ENCODE measurements at places on chromosomes 5 and 9.

DNA sequence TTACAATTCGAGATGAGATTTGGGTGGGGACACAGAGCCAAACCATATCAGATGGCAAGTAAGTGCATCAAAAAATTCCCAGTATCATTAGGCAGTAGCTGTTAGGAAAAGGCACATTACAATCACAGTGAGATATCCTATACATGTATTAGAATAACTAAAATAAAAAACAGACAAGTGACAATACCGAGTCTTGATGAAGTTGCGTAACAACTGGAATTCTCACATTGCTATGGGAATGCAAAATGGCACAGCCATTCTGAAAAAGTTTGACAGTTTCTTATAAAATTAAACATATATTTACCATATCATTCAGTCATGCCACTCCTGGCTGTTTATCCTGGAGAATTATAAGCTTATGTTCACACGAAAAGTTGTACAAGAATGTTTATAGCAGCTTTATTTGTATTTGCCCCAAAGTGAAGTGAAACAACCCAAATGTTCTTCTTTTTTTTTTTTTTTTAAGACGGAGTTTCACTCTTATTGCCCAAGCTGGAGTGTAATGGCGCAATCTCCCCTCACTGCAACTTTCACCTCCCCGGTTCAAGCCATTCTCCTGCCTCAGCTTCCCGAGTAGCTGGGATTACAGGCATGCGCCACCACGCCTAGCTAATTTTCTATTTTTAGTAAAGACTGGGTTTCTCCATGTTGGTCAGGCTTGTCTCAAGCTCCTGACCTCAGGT, 93.1 kb upstream of the TLE1 start:
- no peak for DNase-seq

GRCh38 chr5:79237740-79238560, 2.0 kb downstream of the JMY start:
- no peak for DNase-seq

GRCh38 chr5:52134013-52134650, 653.6 kb upstream of the ITGA1 start:
- DNase-seq: no peak

DNA sequence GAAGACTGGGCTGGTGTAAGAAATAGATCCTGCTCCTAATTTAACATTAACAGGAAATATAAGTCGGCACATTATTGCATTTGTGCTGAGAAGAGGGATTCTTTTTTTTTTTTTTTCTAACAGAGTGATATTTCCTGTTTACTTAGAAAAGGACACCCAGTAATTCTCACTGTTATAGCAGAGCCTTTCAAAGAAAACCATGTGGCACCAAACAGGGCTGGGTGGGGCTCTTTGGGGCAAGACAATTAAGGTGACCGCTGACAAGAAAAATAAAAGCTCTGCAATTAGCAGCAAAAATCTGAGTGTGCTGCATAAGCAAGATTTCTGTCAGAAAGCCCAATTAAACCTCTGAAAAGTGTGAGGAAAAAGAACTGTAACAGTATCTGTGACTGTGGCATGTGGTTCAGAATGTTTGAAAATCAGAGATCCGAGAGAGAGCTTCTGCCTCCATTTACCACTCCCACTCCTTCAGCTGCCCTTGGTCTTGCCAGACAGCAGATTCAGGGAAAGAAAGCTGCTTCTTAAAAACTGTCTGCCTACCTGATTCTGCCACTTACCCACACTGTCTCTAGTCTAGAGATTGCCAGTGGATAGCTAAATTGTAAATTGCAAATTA, 77.1 kb upstream of the IQGAP2 start:
- DNase-seq: no peak

- DNase-seq: no peak
Measured at GRCh38 chr5:159781626-159782157, 134.6 kb upstream of the ADRA1B start.

- no peak for DNase-seq
Measured at GRCh38 chr9:34688329-34689115, 2.6 kb downstream of the CCL19 start.

- no peak for DNase-seq
Measured at GRCh38 chr5:95919658-95920057, 42.0 kb downstream of the ELL2 start.

DNA sequence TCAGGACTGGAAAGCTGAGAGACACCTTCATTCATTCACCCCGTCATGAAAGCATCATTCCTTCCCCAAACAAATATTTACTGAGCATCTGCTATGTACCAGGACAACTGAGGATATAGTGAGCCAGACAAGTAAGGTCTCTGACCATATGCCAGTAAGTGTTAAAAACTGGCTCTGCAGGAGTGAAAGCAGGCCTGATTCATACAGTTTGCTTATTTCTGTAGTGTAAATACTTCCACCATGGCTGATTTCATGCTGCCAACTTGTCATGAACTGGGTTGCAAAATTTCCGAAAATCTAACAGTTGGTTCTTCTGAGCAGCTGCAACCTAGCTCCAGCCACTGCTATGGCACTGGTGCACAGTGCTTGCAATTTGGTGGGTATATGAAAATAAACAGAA, 68.1 kb downstream of the YIPF5 start:
- no peak for DNase-seq

DNA sequence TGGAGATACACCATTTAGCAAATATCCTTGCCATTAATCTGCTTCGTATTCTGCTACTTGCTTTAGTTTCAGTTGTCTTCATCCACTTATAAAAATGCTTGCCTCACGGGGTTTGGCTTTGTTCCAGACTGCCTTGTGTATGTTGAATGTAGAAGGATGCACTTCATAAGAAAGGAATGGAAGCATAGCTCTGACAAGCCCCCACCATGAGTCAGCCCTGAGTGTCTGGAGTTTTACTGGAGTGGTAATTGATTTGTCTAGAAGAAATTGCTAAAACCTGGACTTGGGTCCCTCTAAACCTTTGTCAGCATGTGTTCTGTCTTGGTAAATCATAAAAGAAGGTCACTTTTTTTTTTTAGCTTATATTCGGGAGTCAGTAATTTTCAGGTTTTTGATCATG, 4.6 kb downstream of the TEX48 start:
- peak; percentile 91 for DNase-seq

- DNase-seq: no peak
Measured at GRCh38 chr9:117151716-117152115, 263.1 kb downstream of the ASTN2 start.

DNA sequence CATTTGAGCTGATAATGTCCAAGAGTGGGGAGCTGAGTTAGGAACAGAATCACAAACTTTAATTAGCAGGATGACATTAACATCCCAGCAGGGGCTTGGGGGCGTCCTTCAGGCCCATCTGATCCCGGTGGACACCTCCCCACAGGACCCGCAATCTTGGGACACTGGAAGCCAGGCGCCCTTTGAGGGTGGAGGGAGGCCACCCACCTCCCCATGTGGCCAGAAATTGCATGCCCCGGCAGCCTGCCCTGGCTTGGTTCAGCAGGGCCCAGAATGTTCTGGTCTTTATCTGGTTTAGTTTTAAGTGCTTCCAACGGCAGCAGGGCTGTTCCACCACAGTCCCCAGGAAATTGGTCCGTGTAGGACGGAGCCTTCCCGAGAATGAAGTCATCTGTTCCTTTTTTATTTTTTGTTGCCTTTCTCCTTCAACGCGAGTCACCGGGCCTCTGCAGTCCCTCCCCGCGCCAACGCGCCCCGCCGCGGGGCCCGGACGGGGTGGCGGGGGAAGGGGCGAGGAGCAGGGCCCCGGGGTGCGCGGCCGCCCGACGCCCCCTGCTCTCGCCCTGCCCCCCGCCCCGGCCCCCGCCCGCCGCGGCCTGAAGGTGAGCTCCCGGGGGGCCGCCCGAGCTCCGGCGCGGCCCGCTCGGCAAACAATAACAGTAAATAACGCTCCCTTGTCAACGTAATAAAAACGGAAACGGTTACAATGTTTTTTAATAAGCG, 207.9 kb downstream of the C9orf50 start:
- peak; percentile 40 for DNase-seq

- DNase-seq: no peak
Measured at GRCh38 chr9:124329206-124329792, 71.5 kb downstream of the NEK6 start.

GRCh38 chr5:142674531-142675469, 11.1 kb downstream of the FGF1 start:
- peak; percentile 21 for DNase-seq

DNA sequence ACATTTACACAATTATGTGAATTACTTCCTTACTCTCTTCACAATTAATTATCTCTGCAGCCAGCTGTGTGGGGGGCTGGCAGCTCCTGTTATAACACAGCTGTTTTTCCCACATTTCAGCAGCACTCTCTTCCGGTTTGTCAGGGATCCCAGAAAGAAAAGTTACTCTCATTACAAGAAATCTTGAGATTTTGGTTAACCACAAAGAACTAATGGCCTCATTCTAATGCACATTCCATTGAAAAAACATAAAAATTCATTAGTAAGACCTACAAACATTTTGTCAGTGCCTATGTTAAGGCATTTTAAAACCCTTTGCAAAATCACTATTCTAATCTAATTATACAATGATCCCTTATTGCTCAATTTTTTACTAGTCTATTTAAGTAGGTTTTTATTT, 64.1 kb downstream of the PDE4D start:
- peak; percentile 20 for DNase-seq

- no peak for DNase-seq
Measured at GRCh38 chr5:82466986-82467561, 188.9 kb upstream of the RPS23 start.

GRCh38 chr5:157196045-157196444, 15.4 kb downstream of the ITK start:
- DNase-seq: no peak

GRCh38 chr5:123549256-123549904, 37.4 kb downstream of the CSNK1G3 start:
- no peak for DNase-seq

DNA sequence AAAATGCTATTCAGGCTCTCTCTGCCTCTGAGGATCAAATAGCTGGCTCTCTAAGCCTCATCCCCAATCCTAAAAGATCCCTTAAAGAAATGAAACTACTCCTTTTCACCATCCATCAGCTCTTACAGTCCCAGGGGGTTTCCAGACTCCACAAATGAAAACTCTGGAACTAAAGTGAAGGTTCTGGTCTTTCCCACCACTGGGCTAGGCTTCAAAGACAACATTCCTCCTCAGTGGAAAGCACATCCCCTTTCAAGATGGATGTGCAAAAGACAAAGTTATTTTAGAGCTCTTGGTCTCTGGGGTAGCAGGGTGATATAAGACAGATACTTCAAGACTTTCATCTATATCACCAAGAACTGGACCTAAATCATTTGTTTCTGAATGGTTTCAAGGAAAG, 106.9 kb downstream of the DCP2 start:
- DNase-seq: no peak

DNA sequence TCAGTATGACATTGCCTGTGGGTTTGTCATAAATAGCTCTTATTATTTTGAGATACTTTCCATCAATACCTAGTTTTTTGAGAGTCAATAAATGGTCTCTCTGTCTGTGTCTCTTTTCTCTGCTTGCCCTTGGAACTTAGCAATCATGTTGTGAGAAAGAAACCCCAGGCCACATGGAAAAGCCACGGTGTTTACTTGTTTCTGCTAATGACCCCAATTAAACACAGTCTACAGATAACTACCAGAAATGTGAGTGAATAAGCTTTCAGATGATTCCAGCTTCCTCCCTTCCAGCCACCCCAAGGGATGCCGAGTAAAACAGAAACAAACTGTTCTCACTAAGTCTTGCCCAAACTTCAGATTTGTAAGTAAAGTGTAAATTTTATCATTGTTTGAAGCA, 584.9 kb downstream of the MAT2B start:
- DNase-seq: no peak

DNA sequence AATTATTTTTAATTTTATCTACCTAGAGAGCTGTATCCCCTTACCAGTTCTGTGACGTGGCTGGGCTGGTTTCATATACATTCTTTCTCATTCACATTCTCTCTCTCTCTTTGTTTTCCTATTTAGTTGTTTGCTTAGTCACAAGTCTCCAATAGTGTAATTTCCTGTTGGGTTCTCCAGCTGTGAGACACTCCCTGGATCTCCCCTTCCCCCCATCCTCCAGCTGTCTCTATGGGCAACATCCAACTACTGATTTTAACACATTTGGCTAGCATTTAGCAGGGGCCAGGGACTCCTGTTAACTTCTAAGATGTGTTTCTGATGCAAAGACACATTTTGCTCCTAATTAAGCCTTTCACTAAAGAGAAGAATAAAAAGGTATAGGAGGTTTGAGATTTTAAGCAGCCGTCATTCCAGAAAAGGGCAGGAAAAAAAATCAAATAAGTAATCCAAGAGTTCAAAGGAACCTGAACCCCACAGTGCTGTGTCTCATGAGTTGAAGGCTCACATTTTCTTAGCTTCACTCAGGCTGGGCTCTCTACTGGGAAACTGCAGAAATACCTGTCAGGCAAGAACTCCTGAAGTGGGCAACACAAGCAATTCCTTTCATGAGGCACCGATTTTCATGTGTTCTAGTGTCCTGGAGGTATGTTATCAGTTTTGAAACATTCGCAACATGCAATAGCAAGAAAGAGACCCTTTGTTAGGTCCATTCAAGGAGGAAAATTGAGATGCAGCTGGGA, 198.7 kb upstream of the C9orf72 start:
- DNase-seq: no peak

GRCh38 chr5:10351199-10351905, 2.1 kb upstream of the MARCHF6 start:
- DNase-seq: no peak

- no peak for DNase-seq
Measured at GRCh38 chr9:114643001-114643400, 14.6 kb downstream of the TEX53 start.

DNA sequence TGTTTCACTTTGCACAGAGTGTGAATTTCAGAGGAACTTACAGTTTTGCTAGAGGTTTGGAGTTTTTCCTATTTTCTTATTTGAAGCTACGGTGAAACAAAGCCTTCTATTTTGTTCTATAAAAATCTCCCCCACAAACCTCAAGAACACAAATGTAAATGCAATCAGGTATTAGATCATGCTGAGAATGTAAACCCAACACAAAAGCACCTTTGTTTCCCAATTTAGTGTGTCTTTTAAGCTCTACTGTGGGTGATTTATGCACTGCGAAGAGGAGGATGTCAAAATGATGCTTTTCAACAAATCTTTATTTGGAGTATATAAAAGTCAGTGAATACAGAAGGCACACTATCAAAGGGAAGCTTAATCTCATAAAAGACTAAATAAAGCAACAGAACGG, 4.3 kb upstream of the DRD1 start:
- DNase-seq: no peak

GRCh38 chr9:117511852-117512481, 97.1 kb upstream of the ASTN2 start:
- DNase-seq: no peak

DNA sequence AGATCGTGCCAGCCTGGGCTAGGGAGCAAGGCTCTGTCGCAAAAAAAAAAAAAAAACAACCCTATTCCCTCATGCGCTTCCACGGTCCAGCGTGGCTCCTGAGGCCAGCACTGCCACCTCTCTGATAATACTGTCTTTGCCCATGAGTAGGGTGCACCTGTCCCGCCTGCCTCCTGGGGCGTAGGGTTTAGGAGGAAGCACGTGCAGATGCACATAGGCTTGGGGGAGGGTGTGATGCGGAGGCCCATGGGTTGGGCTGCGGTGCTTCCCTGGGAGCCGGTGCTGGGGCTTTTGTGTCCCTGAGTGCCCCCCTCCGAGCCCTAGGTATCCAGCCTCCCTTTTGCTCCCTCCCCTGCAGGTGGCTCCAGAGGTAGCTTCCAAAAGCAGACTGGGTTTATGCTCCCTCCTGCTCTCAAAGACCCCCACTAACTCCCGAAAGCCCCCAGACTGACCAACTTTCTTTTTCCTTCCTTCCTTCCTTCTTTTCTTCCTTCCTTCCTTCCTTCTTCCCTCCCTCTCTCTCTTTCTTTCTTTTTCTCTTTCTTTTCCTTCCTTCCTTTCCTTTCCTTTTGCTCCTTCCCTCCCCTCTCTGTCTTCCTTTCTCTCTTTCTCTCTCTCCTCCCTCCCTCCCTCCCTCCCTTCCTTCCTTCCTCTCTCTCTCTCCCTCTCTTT, 12.8 kb downstream of the FGFR4 start:
- DNase-seq: no peak
